Activated T-cell treated with anti-CD3 and anti-CD28 coated beads for 1 hour (primary cell): ENCODE measurements at places on chromosomes 1 and 21.
A peak's percentile ranks its signal among the peaks of the same experiment; 100 is the strongest.

- no peak for DNase-seq
Observed at GRCh38 chr21:15095326-15095725, 30.5 kb upstream of the NRIP1 start.

DNA sequence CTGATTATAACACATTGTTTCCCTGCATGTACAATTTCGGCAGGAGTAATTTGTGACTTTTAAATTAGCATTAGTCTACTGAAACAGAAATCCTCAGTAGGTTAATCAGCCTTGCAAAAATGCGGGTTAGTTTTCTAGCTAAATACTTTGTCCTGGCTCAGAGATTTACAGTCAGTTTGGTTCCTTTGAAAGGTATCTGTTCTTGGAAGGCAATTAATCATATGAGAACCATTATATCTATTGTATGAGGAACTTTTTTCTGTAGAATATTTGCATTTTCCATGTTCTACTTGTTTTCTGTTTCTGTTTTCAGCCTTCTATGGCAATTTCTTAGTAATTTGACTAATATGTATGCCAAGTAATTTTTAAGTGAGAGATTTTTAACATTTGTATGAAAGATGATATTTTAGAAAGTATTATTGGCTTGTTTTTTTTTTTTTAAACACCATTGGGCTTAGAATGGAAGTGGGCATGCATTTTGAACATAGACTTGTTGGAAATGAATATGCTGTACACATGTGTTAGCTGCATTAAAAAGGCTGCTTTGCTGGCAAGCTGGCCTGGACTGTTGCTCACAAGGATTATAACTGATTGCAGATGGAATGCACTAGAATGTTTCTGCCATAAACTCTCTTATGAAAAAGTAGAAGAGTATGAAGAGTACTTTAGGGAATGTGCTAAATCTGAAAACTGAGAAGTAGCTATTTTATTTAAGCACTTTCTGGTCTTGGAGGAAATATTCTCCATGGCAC lies 26.2 kb downstream of the KIF1B start:
- no peak for DNase-seq

- DNase-seq, result no peak
Observed at GRCh38 chr1:241063276-241063675, 293.7 kb downstream of the RGS7 start.

- peak; percentile 56 for DNase-seq
Observed at GRCh38 chr1:110672001-110672752, 2.6 kb downstream of the KCNA3 start.

- no peak for DNase-seq
Observed at GRCh38 chr1:66334318-66334717, 199.6 kb upstream of the SGIP1 start.

GRCh38 chr1:56099766-56100265 lies 479.5 kb downstream of the PLPP3 start:
- DNase-seq, result no peak

- DNase-seq, result no peak
Observed at GRCh38 chr1:98493469-98493868, 168.1 kb upstream of the SNX7 start.

GRCh38 chr1:7885513-7886404 lies 32.9 kb upstream of the UTS2 start:
- DNase-seq, result no peak

DNA sequence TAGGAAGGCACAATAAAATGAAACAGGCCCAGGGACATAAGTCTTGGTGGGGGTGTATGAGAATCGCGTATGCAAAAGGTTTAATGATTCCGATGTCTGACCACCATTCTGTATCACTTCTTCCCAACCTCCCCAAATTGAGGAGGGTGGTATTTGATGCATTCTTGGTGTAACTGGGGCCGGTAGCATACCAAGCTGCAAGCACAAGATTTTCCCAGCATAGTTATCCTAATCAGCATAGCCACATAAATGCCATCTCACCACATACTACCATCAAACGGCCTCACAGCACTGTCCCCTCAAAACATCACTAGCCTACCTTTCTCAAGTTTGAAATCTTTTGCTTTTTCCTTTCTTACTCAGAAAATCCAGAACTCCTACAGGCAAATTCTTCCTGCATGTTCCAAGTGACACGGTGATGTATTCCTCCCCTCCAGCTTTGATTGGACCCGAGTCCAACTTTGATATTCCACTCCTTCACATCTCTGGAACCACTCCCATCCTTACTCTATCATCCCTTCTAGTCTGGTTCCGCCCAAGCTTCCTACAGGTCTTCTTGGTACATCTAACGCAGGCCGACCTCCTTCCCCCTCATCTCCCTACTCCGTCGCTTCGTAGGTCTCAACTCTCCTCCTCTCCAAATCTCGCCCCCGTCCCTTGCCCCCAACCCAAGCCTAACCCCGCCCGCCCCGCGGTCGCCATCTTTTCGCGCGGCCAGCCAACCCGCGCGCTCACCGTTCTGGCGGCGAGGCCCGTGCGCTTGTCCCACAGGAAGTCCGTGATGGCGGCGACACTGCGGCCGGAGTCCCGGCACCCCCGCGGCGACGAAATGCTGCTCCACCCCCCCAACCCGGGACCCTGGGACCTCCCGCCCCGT lies 600 bp downstream of the CLK2 start:
- DNase-seq, result no peak

DNA sequence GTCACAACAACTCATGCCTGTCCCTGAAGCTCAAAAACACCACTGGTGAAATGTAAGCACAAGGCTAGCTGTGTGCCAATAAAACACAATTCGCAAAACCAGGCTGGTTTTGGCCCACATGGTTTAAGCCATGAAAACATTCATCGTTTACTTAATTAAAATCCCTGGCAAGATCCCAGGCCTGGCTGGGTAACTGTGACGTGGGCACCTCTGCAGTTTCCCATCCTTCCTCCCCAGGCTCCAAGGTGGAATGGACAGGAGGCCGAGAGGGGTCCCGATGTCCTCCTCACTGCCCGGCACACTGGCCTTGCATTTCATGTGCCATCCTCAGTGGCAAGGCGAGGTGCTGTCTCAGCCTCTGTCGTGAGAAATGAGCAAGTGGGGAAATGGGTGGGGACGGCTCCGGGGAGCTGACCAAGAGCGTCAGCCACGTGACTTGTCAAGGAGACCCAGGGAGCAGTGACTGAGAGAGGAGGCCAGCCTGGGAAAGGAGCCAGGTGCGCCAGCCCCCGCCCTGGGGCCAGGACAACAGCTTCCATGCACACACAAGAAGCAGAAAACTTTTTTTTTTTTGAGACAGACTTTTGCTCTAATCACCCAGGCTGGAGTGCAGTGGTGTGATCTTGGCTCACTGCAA lies 153.1 kb upstream of the RAB4A start:
- DNase-seq, result no peak

DNA sequence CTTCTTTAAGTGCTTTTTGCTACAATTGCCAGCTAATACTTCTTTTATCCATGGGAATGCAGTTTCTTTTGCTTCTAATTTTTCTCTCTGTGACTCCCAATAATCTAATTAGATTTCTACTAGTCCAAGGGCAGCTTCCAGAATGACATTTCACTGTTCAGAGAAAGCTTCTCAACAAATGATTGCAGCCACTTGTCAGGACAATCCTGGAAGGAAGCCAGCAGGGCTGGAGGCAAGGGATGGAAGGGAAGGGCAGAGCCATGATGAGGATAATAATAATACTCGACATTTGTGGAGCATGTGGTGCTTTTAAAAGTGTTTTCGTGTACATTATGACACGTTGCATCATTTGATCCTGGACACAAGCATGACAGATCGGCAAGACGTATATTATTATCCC lies 19.4 kb downstream of the F11R start:
- no peak for DNase-seq

GRCh38 chr1:211944733-211945500 lies 90.4 kb downstream of the INTS7 start:
- no peak for DNase-seq

- no peak for DNase-seq
Observed at GRCh38 chr1:66327588-66327987, 206.4 kb upstream of the SGIP1 start.
